ENCODE measurements at places on chromosomes 13 and 19. TPM values are rescaled to one million over a fixed set of nuclear protein-coding genes. Genes with fewer than 3 reads are reported as not detected.

DNA sequence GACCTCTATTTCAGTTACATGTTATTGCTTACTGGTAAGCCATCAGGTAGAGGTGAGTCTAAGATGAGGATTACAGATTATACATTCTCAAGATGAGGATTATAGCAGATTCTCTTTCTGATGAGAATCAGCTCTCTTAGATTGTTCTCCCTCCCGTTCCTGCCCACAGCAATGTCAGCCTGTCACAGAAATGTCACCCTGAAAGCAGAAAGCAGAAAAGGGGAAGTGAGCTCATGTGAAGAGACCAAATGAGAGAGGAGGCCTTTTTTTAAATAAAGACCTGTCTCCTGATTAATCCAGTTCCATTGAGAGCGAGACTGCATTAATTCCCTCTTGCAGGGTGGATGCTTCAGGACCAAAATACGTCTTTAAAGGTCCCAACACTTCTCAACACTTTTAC is 445.6 kb downstream of the KCTD12 start:
- H3K27ac ChIP-seq, result no peak overlapping the region
- no peaks in the 10 kb centered on the region for H3K27me3 ChIP-seq
- no peaks in the 10 kb centered on the region for H3K4me1 ChIP-seq
- no peak overlapping the region for H3K4me3 ChIP-seq
- no peak for DNase-seq
- no peaks in the 10 kb centered on the region for H3K36me3 ChIP-seq

DNA sequence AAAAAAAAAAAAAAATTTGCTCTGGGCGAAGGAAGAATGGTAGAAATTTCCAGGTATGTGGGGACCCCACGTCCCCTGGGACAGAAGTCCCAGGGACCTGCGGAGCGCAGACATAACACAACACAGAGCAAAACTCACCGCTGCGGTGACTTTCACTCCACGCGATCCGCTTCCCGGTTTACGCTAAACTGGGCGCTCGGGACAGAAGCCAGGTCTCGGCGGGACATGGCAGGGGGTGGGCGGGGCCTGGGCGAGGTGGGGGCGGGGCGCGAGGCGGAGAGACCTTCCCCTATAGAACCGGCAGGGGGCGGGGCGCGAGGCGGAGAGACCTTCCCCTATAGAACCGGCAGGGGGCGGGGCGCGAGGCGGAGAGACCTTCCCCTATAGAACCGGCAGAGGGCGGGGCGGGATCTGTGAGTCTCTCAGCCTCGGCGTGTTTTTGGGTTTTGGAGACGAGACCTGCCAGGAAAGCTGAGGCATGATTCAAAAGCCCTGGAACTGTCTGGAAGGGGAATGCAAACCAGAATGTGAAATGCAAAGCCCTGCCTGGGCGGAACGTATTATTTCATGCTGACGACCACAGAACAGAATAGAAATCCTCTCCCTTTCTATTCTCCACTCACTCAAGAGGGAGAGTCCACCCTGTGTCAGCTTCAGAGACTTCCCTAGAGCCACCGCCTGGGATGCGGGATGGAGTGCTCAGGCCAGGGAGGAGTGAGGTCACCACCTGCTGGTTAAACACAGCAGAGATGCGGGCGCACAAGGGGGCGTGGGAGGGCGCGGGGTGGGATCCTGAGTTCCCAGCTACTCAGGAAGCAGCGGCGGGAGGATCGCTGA is 20.2 kb upstream of the ERVV-1 start:
- peak; percentile 72 for DNase-seq
- H3K36me3 ChIP-seq, result no peaks in the 10 kb centered on the region
- H3K27me3 ChIP-seq, result no peaks in the 10 kb centered on the region
- peak overlapping the region; percentile 27 for H3K27ac ChIP-seq
- H3K4me3 ChIP-seq, result peak overlapping the region; percentile 75

GRCh38 chr13:23571431-23571830 is 1.2 kb downstream of the TNFRSF19 start:
- H3K27me3 ChIP-seq, result no peaks in the 10 kb centered on the region
- peak; percentile 41 for DNase-seq
- H3K36me3 ChIP-seq, result no peaks in the 10 kb centered on the region
- H3K4me3 ChIP-seq, result peak overlapping the region; percentile 56

DNA sequence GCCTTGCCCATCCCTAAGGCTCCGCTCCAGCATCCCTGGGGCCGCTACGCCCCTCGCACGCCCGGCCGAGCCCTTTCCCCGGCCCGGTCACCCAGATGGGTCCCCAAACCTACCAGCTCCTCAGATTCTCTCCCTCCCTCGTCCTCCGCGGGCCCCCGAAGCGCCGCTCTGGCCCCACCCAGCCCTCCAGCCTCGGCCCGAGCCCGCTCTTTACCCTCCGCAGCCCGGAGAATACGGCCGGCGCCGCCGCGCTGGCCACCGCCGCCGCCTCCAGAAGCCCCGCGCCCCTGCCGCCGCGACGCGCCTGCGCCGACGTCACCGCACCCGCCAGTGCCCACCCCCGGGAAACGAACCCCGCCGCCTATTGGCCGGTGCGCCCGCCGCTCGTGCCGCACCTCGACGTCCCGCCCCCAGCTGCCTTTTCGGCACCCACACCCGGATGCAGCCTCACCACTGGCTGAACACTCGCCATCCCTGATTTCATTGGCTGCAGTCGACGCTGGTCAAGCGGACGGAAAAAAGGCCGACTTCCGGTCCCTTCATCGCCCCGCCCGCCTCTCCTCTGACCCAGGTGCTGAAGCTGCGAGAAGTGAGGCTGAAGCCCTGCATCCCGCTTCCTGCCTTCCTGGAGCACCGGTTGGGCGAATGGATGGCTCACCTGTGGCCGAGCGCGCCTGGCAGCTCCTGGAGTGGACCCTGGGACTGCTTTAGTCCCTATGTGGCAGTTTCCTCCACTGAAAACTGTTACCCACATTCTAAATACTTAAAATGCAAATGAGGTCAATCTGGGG is at the start of gene DAPK3:
Gene DAPK3 (minus strand): TSS at position 292 of the 791 bp plus-strand sequence. CDS start 1,364 bp downstream, outside the sequence.
- H3K27ac ChIP-seq, result peak within 1 kb of the TSS; percentile 97
- H3K4me1 ChIP-seq, result peaks cover 15% of the 10 kb centered on the region
- H3K27me3 ChIP-seq, result no peaks in the 10 kb centered on the region
- H3K4me3 ChIP-seq, result peak within 1 kb of the TSS; percentile 90

The ZNF285 gene
- 5.0 TPM for total RNA-seq

GRCh38 chr19:16062789-16063188 is 13.5 kb upstream of the TPM4 start:
- H3K4me1 ChIP-seq, result peaks cover 20% of the 10 kb centered on the region
- H3K4me3 ChIP-seq, result no peak overlapping the region
- H3K36me3 ChIP-seq, result no peaks in the 10 kb centered on the region
- peak overlapping the region; percentile 7 for H3K27ac ChIP-seq

- H3K4me1 ChIP-seq, result peaks cover 8% of the 10 kb centered on the region
- H3K27me3 ChIP-seq, result no peaks in the 10 kb centered on the region
- DNase-seq, result no peak
- H3K4me3 ChIP-seq, result no peak overlapping the region
- H3K36me3 ChIP-seq, result peaks cover 10% of the 10 kb centered on the region
Measured at GRCh38 chr19:9848060-9848459, 12.9 kb downstream of the PIN1 start.

The ANGPTL4 gene
- 1.7 TPM for total RNA-seq

- DNase-seq, result peak; percentile 94
- H3K27ac ChIP-seq, result peak overlapping the region; percentile 85
- H3K4me3 ChIP-seq, result peak overlapping the region; percentile 99
- no peaks in the 10 kb centered on the region for H3K4me1 ChIP-seq
- peaks cover 2% of the 10 kb centered on the region for H3K36me3 ChIP-seq
Measured at GRCh38 chr19:44111910-44112463, 1.2 kb upstream of the ZNF225 start.

DNA sequence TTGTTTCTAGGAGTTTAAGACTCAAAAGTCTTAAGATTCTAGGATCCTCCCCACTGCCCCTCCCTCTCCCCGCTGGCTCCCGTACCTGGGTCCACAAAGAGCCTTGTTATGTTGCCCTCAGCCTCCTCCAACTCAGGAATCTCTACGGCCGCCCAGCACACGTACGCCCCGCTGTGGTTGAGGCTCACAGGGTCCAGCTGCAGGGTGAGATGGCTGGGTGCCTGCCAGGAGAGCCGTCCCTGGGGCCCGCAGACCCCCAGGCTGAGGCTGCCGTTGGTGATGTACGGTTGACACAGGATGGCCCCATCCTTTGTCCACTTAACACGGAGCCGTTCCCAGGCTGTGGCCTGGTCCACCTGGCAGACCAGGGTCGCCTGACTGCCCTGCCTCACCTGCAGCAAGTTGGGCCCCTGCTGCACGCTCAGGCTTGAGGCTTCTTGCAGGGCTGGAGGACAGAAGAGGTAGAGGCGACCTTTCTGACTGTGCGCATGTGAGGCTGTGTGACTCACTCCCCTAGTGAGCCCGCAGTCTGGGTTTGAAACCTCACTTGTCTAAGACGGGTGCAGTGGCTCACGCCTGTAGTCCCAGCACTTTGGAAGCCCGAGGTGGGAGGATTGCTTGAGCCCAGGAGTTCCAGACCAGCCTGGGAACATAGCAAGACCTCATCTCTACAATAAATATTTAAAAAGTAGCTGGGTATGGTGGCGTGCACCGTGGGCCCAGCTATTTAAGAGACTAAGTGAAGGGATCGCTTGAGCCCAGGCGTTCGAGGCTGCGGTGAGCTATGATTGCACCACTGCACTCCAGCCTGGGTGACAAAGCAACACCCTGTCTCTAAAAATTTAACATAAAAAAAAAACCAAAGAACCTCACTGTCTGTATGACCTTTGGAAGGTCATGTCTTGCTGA is 4.0 kb downstream of the TMIGD2 start:
- no peaks in the 10 kb centered on the region for H3K4me1 ChIP-seq
- no peak overlapping the region for H3K4me3 ChIP-seq
- H3K36me3 ChIP-seq, result no peaks in the 10 kb centered on the region
- peaks cover 3% of the 10 kb centered on the region for H3K27me3 ChIP-seq

GRCh38 chr19:18053576-18054219 is 33.0 kb downstream of the IL12RB1 start:
- no peaks in the 10 kb centered on the region for H3K27me3 ChIP-seq
- peak; percentile 49 for DNase-seq
- no peak overlapping the region for H3K27ac ChIP-seq
- H3K4me1 ChIP-seq, result peaks cover 3% of the 10 kb centered on the region

The COMMD6 gene
- total RNA-seq, result 56.2 TPM

DNA sequence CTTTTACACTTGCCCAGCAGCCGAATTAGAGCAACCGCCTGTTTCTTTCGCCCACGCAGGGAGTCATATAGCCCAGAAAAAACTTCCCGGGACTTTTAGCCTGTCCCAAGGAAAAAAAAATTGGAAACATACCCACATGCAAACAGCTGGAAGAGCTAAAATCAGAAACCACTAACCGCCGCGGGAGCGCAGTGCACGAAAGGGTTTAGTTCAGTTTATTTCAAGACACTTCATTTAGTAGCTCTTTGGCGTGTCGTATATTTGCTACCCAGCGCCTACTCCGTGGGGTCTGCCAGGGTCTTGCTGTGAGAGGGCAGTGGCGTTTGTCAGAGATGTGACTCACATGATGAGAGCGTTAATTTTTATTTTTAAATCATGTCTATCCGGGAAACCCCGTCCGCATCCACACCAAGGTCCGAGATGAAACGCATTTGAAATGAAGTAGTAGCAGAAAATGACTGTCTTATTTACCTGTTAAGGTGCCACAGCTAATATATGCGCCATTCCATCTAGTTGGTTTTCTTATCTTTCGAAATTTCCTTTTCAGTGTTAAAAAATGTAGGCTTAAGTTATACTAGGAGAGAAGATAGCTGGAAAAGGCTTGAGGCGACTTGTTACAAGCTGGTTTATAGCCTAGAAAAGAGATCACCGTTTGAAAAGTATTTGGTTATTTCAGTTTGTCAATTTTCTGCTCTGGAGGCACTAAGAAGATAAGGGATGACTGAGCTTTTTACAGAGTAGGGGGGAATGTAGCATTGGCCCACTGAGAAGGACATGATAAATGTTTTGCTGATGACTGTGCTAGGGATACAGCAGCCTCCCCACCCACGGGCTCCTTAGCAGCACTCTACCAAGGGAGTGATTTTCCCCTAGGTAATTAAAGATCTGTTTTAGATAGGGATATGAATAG is 1.7 kb downstream of the KLF5 start:
- no peaks in the 10 kb centered on the region for H3K4me1 ChIP-seq
- H3K36me3 ChIP-seq, result no peaks in the 10 kb centered on the region
- peak; percentile 86 for DNase-seq

GRCh38 chr19:3186891-3187661 is 1.3 kb downstream of the NCLN start:
- H3K4me1 ChIP-seq, result peaks cover 9% of the 10 kb centered on the region
- H3K4me3 ChIP-seq, result peak overlapping the region; percentile 84
- peak overlapping the region; percentile 72 for H3K27ac ChIP-seq
- no peaks in the 10 kb centered on the region for H3K27me3 ChIP-seq
- peaks cover 8% of the 10 kb centered on the region for H3K36me3 ChIP-seq

GRCh38 chr13:40812724-40813445 is 23.5 kb downstream of the SLC25A15 start:
- no peaks in the 10 kb centered on the region for H3K27me3 ChIP-seq
- H3K27ac ChIP-seq, result no peak overlapping the region
- H3K4me3 ChIP-seq, result no peak overlapping the region
- no peaks in the 10 kb centered on the region for H3K4me1 ChIP-seq
- H3K36me3 ChIP-seq, result no peaks in the 10 kb centered on the region
- DNase-seq, result no peak

- no peaks in the 10 kb centered on the region for H3K27me3 ChIP-seq
- H3K27ac ChIP-seq, result no peak overlapping the region
- no peaks in the 10 kb centered on the region for H3K4me1 ChIP-seq
- no peaks in the 10 kb centered on the region for H3K36me3 ChIP-seq
- no peak for DNase-seq
Measured at GRCh38 chr13:105276571-105276970, 1258.9 kb downstream of the EFNB2 start.

GRCh38 chr19:44949550-44949949 is 3.7 kb downstream of the APOC2 start:
- H3K4me3 ChIP-seq, result no peak overlapping the region
- H3K36me3 ChIP-seq, result no peaks in the 10 kb centered on the region
- H3K4me1 ChIP-seq, result peaks cover 3% of the 10 kb centered on the region
- no peak for DNase-seq
- H3K27me3 ChIP-seq, result no peaks in the 10 kb centered on the region

DNA sequence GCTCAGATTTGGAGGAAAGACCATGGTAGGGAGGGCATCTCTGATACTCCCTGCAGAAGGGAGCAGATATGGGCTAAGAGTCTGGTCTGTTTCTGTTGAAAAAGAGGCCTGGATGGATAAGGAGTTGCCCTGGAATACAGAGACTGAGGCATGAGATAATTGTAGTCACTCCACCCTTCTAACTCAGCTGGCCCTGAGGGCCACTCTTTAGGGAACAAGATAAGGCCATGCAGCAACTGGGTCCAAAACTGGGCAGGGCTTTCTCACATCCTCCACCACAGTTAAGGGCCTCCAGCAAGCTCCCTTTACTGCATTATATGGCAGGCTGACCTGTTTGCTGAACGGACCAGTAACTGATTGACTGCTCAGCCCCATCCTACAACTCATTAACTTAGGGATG is 1.3 kb downstream of the ZNF749 start:
- no peak for DNase-seq
- H3K27me3 ChIP-seq, result no peaks in the 10 kb centered on the region
- H3K27ac ChIP-seq, result no peak overlapping the region
- no peaks in the 10 kb centered on the region for H3K36me3 ChIP-seq

The AMH gene
- total RNA-seq, result 0.33 TPM

GRCh38 chr19:5891938-5892771 is 11.4 kb downstream of the NDUFA11 start:
- H3K27me3 ChIP-seq, result no peaks in the 10 kb centered on the region
- no peak overlapping the region for H3K27ac ChIP-seq
- H3K4me1 ChIP-seq, result peaks cover 6% of the 10 kb centered on the region
- no peak overlapping the region for H3K4me3 ChIP-seq
- H3K36me3 ChIP-seq, result peaks cover 13% of the 10 kb centered on the region
- DNase-seq, result peak; percentile 39

The TSHZ3 gene
- 17.3 TPM for total RNA-seq
